ENCODE measurements at places on chromosomes 3 and 15.

DNA sequence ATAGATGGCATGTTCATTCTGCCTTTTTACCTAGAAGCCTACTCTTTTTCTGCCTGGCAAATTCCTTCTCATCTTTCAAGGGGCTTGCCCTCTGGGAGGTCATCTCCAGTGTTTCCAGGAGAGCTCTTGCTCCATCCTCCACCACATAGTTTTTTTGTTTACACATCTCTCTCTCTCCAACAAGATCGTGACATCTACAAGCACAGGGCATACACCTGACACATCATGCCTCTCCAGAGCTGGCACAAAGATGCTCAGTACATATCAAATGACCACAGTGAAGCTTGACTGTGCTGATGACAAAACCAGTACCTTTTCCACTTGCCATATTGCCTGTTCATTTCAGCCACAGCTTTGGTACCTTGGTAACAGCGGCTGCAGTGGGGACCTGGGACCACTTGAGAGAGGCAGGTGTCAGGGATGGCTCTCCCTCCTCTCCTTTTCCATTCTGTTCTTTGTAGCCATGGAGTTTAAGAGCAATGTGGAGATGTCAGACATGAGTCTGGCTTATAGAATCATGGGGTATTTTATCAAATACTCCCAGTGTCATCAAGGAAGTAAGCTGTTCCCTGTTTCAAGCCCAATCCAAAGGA, 15.4 kb downstream of the ALPK3 start:
- DNase-seq, result no peak

DNA sequence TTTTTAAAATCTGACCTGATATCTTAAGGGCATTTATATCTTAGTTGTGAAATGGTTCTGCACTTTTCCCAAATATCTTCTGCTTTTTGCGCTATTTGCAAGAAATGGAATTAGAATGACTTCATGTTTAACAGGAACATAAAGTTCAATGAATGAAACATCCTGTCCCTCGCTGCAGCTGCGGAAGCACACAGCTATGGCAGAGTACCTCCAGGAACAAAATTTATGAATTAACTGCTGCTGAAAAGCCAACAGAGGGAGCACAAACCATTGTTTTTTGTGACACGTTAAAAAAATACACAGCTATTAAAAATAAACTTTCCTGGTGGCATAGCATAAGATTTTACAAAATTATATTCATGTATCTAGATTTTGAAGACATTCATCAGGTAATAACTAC, 404.4 kb upstream of the MDFIC2 start:
- DNase-seq, result no peak

DNA sequence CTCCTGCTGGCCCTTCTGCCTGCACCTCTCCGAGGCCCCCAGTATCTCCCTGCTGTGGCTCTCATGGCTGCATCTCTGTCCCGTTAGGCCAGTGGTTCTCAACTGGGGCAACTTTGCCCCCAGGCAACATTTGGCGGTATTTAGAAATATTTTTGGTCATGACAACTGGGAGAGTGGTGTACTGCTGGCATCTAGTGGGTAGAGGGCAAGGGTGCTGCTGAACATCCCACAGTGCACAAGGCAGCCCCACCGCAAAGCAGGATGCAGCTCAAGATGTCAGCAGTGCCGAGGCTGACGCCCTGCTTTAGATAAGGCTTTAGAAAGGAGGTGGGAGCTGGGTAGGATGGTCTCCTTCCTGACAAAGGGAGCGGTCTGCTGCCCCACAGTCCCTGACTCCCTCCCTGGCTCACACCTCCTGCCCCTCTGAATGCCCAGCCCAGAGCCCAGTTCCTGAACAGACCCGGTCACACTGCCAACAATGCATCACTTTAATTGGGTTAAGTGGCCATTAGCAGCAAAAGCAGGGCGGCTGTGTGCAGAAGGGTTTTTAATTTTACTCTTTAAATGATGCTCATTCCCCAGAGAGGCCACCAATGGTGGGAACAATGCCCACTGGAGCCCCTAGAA, 68.8 kb upstream of the TMEM115 start:
- DNase-seq, result no peak

DNA sequence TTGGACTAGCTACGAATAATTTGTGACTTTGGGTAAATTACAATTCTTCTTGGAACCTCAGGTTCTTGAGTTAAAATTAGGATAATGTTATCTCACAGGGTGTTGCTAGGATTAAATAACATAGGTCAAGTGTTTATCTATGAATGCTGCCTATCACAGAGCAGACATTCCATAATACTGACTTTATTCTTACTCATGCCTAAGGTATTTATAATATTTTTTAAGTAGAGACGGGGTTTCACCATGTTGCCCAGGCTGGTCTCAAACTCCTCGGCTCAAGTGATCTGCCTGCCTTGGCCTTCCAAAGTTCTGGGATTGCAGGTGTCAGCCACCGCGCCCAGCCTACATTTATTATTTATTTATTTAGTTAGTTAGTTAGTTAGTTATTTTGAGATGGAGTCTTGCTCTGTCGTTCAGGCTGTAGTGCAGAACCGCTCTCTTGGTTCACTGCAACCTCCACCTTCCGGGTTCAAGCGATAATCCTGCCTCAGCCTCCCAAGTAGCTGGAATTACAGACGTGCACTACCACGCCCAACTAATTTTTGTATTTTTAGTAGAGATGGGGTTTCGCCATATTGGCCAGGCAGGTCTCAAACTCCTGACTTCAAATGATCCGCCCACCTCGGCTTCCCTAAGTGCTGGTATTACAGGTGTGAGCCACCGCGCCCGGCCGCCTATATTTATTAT, 741 bp upstream of the ZNF106 start:
- no peak for DNase-seq

DNA sequence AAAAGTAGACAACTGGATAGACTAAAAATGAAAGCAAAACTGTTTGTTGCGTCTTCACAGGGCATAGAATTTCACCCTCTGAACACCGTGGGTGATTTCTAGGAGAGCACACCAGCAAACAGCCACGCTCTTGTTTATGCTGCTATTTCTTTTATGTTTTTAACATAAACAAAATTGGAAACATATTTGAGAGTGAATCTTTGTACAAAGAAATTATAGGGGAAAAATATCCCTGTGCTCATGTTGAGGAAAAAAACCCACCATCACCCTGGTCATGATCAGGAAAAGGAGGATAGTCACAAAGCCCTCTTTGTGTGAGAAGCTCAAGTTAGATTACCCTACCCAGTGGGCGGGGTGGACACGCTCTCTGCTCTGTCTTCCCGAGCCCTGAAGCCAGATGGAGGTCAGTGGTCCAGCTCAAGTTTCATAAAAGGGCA, 313.3 kb downstream of the SATB1 start:
- DNase-seq, result no peak

- DNase-seq, result peak; percentile 41
Measured at GRCh38 chr3:12663401-12663935, 449 bp downstream of the RAF1 start.

DNA sequence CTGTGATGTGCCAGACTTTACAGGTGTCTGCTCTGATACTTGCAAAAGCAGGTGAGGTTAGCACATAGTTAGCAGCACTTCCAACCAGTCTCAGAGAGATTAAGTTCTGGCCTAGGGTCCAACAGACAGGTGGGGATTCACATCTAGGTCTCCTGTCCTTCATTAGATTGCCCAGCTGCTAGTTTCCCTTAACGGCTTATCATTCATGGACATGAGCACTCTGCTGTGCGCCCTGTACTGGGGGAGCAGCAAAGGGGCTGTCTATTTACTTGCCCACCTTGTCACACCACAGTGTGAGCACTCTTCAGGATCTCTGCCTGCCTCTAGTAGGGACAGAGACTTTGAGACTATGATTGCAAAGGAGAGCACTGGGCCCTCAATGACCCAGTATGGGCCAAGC, 8.7 kb downstream of the SPSB4 start:
- no peak for DNase-seq

- no peak for DNase-seq
Measured at GRCh38 chr3:153414982-153415381, 253.0 kb downstream of the RAP2B start.

DNA sequence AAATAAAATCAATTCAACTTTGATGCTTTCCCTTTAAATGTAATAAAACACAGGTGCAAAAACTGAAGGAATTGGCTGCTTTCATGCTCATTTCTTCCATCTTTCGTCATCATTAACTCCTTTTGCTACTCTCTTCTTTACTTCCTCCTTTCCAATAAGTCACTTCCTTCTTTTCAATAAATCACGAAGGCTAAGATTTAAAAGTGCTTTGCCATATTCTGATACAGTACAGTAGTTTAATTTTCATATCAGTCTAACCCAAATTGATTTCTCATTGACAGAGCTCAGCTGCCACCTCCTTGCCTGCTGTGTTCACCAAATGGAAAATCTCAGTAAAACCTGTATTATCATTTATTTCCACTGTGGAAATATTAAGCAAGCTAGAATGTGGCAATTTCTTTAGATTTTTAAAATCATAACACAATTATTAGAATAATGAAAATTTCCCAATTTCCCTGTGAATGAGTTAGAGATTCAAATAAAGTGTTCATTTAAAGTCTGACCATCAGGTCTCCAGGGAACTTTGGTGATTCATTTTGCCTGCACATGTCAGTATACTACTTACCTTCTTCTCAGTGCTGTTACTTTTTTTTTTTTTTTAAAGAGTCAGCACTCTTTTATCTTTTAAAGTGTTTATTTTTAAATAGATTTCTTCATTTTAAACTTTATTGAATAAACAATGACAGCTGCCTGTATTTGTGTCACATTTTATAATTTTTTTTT, 41.6 kb downstream of the NANOGP8 start:
- DNase-seq, result peak; percentile 60

DNA sequence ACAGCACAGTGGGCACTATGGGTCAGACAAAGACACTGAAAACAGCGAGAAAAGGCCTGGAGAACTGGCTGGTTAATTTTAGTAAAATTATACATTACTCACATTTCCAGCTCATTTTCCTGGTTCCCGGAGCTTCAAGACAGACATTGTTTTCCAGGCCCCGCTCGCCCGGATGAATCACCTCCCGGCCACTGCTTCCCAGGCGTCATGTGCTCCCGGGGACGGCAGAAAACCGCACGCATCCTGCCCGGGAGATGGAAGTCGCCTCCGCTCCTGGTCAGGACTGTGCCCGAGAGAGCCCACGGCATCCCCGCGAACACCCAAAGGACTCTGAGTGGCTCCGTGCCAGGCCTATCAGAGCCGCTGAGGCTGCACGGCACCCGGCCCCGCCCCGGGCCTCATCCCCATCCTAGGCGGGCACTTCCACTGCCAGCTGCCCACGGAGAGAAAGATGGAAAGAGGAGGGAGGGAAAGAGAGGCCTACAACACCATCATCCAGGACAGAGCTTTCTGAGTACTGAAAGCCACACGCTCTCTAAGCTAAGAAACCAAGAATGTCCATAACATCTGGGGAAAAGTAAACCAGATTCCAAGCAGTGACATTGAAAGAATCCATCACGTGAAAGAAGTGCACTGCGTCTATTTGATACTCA, 75.1 kb downstream of the VGLL4 start:
- no peak for DNase-seq

DNA sequence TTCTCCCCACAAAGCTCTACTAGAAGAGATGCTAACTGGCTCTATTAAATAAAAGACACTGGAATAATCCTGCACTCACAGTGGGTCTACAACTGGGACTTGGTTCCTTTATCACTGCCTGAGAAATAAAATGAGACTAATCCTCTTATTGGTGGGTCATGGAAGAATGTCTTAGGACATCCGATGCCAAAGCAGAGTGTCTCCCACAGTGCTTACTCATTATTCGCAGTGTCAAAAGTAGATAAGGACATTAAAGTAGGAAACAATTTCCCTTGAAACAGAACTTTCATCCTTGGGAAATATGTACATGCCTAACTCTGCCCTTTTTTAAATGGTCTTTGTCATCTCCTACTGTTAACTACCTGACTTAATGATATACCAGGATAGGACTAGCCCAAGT, 71.5 kb downstream of the GSK3B start:
- no peak for DNase-seq

GRCh38 chr15:56038707-56039106, 45.3 kb upstream of the NEDD4 start:
- no peak for DNase-seq

DNA sequence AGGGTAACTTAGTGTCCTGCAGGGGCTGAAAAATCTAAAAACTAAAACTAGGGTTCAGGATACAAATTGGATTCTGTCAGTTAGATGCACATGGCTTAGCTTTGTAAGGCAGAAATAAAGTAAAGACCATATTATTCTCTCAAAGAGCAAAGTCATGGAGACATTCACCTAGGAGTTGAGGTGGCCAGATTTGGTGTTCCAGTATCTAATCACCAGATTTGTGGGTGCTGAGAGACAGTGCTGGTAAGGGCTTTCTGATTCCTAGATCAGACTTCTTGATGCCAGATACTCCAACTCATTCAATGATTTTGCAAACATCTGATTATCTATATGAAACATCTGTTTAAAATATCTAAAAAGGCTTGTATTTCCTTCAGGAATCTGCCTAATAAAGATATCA, 28.3 kb upstream of the TBC1D5 start:
- no peak for DNase-seq

- peak; percentile 39 for DNase-seq
Measured at GRCh38 chr3:87298111-87298718, 21.8 kb upstream of the POU1F1 start.

GRCh38 chr15:85477730-85478129, 97.3 kb downstream of the AKAP13 start:
- DNase-seq, result no peak

DNA sequence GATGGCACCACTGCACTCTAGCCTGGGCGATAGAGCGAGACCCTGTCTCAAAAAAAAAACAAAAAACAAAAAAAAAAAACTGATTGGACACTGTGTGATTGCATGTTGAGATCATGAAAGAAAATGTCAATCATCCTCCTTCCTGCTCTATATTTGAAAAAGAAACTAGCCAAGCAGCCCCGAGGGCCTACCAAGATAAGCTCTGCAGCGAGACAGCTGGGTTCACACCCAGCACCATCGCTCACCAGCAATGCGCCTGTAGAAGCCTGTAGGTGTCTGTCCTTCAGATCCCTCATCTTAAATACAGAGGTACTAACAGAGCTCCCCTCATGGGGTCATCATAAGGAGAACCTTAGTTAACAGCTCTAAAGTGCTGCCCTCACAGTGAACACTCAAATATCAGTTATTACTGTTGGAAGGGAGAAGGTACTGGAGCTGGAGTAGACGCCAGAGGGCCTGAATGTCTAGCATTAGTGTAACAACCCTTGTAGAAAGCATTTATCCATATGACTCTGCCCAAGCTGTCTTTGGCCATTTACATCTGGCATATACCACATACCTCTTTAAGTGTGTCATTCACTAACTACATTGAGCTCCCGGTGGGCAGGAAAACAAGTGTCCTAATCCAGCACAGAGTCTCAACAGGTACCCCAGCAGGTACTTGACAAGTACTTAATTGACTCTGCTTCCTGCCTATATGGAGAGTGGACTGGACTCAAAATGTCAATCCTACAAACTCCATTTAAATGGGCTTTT, 22.9 kb downstream of the MYLK start:
- DNase-seq, result no peak

DNA sequence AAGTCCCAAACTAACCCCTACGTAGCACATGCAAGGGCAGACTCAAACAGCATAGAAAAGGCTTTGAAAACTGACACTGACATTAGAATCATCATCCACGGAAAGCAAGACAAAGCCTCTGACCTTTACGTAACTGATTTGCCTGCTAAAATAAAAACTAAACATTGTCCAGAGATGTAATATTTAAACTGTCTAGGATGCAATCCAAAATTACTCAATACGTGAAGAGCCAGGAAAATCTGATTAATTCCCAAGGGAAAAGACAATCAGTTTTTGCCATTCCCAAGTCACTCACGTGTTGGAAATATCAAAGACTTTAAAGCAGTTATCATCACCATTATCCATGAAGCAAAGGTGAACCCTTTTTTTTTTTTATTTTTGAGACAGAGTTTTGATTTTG, 13.3 kb upstream of the IQCF1 start:
- DNase-seq, result no peak
